ENCODE measurements at places on chromosomes 1 and 21.

DNA sequence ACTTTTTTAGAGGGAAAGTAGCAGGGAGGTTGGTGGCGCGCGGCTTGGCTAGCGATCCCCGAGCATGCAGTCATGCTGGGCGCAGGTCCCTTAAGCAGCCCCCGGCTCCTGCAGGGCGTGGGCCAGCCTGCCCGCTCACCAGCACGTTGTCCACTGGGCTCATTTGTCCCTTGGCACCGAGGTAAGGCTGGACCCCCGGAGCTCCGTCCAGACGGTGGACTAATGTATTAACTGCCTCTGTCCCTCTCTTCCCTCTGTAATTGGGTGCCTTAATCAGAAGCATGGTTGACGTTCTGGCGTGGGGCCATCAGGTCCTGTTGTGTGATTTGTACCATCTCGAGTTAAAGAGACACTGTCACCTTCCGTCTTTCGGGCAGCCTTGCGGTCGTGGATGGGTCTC is 17.7 kb downstream of the TMEM201 start:
- no peak for DNase-seq

DNA sequence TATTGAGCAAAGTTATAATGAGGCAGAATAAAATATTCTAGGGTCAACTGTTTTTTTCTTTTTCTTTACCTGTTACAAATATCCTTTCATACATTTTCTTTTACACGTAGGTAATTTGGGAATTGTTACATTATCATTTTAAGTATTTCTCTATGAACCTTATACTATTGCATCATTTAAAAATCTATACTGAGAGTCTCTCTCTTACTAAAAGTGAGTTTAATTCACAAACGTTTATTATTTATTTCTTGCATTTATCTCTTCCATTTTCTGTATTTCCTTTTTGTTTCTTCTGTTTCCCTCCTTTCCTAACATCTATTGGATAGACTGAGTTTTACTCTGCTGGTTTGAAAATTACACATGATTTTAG is 25.4 kb upstream of the CLCA4 start:
- DNase-seq = no peak

- no peak for DNase-seq
Measured at GRCh38 chr1:246170574-246171261, 336.4 kb downstream of the SMYD3 start.

DNA sequence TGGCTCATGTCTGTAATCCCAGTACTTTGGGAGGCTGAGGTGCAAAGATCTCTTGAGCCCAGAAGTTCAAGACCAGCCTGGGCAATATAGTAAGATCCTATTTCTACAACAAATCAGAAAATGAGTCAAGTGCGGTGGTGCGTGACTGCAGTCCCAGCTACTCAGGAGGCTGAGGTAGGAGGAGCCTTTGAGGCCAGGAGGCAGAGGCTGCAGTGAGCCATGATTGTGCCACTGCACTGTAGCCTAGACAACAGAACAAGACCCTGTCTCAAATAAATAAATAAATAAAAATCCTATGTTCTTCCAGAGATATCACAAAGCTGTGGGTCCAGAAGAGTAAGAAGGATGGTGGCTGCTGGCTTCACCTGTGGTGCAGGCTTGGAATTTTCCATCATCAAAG is 22.1 kb downstream of the CDA start:
- no peak for DNase-seq

Measured in stimulated activated CD8-positive, alpha-beta memory T cell treated with anti-CD3 and anti-CD28 coated beads, Interleukin-15, amount 100 ng/mL, for 48 hours (primary cell).